ENCODE measurements at places on chromosomes 13 and 19.
A peak's percentile ranks its signal among the peaks of the same experiment; 100 is the strongest.

GRCh38 chr19:11115895-11116446 lies 26.7 kb downstream of the LDLR start:
- DNase-seq: no peak

DNA sequence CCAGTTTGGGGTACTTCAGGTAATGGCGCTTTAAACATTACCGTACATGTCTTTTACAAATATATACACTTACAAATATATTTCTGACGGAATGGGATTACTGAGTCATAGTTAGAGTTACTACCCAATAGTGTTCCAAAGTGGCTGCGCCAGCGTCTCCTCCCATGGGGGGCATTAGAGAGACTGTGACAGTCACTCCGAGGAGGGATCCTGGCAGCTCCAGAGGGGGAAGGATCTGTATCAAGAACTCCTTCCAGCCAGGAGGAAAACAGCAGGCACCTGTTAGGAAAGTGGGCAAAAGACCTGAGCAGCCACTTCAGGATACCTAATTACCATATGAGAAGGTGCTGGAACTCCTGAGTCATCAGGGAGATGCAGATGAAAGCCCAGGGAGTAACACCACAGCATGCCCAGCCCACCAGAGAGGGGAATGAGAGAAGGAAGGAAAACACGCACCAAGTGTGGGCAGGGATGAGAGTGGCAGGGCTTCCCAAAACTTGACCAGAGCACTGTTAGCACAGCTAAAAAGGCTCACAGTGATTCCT lies 52.9 kb downstream of the SLC7A9 start:
- no peak for DNase-seq

GRCh38 chr13:38661010-38661675 lies 25.7 kb upstream of the FREM2 start:
- DNase-seq: no peak

DNA sequence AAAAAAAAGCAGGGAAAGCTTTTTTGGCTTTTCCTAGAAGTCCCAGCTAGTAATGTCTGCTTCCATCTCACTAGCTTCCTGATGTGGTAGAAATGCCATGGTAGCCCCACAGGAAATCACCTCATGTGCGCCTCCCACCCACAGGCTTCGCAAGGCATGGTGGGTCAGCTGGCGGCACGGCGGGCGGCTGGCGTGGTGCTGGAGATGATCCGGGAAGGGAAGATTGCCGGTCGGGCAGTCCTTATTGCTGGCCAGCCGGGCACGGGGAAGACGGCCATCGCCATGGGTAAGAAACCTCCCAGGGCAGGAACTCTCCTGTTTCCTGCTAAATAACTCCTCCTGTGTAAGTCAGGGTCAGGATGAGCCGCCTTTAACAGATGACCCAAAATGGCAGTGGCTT lies 10.4 kb downstream of the RUVBL2 start:
- DNase-seq: no peak

GRCh38 chr13:77337159-77337558 lies 10.3 kb upstream of the MYCBP2 start:
- no peak for DNase-seq

- DNase-seq: no peak
Observed at GRCh38 chr19:1101337-1101698, 2.5 kb upstream of the GPX4 start.

DNA sequence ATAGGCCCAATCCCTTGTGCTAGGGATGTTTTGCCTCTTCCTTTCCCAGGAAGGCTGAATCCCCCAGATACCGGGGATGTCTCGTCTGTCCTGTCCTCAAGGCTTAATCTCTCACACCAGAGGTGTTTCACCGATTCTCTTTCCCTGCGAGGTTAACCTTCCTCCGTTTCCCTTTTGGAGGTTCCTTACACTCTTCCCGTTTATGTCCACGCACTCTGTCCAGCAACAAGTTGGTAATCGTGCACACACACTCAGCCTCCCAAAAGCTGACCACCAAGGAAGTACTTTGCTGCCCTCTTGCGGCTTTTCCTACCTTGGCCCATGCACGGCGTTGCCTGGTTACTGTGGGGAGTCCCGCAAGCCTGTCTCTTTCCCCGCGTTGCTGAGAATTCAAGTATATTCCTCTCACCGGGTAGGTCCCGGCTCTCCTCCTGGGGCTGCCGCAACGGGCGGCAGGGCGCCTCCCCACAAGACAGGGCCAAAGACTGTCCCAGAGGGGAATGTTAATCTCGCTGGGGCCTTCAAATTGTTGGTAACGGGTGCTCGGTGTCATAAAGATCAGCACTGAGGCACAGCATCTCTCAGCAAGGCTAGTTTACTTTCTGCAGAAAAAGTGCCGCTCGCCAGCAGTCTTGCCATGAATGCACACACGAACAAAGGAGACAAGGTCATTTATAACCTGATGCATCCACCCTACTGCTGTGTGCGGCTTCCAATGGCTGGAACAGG lies 36.7 kb upstream of the CD177 start:
- DNase-seq: peak; percentile 2

- no peak for DNase-seq
Observed at GRCh38 chr19:13599681-13600080, 93.4 kb upstream of the CACNA1A start.

DNA sequence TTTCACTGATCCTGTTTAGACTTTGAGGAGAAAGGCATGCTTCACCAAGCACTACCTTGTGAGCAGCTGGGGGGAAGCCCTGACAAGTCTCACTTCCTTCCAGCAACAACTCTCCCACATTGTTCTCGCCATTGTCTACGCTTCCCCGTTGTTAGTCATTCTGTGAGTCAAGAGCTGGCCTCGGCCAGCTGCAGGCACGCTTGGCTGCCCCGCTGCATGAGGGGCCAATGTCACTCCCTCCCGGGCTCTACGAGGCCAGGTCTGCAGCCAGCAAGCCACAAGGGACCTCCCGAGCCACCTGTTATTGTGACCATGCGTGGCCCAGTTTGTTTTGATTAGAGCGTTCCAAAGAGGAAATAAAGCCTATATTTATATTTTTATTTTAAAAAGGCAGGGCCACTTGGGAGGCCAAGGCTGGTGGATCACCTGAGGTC lies 220.9 kb downstream of the FOXO1 start:
- no peak for DNase-seq

DNA sequence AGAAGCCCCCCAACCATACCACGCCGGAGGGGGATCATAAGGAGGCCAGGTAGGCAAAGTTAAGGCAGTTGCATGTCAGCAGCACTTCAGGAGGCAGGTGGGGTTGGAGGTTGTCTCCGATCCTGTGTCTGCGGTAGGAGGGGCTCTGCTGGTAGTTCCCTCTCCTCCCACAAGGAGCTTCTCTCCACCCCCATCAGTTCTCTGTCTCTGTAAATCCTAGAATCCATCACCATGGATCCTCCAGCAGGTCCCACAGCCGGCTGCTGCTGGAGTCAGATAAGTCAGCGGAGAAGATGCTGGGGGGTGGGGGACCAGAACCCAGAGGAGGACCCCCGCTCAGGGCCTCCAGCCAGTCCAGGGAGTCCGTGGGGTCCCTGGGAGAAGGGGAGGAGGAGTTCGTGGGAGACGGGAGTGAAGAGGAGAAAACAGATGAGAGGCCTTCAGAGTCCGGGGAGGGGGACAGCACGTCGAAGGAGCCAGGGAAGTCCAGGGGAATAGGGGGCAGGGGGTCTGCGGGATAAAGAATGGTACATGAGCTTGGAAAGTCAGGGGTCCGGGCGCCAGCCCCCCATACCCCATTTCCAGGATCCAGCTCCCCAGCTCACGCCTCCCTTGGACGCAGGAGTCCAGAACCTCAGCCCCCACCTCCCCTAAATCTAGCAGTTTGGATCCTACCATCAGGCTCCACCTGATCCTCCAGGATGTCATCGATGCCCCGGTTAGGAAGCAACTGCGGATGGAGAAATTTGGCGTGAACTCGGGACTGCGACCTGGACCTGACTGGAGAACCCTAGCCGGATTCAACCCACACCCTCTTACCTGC lies 6.3 kb downstream of the MAMSTR start:
- no peak for DNase-seq
